Pons (tissue), 1 donor: ENCODE measurements at places on chromosomes 6 and 20.

- DNase-seq: no peak
Measured at GRCh38 chr6:165769401-165769800, 106.4 kb upstream of the PDE10A start.

- no peak for DNase-seq
Measured at GRCh38 chr20:63733579-63734081, 2.8 kb upstream of the LIME1 start.

GRCh38 chr6:156699017-156699421 is 78.2 kb upstream of the ARID1B start:
- no peak for DNase-seq

- DNase-seq: no peak
Measured at GRCh38 chr6:119683031-119683430, 333.5 kb upstream of the MAN1A1 start.

DNA sequence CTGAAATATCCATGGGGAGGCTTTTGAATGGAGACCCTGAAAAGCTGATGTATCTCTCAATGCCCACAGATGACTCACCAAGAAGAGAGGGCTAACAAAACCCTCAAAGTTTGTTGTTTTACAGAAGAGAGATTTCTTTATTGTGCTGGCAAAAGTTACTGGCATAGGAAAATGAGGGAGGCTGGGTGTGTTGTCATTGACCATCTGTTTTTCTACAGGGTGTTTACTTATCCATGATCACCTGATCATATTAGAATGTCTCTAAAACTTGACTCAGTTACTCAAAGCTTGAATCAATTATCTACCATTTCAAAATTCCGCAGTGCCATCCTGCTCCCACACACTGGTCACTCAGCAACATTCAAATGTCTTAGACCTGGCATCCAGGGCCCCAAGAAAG is 9.8 kb downstream of the NCOA6 start:
- no peak for DNase-seq

DNA sequence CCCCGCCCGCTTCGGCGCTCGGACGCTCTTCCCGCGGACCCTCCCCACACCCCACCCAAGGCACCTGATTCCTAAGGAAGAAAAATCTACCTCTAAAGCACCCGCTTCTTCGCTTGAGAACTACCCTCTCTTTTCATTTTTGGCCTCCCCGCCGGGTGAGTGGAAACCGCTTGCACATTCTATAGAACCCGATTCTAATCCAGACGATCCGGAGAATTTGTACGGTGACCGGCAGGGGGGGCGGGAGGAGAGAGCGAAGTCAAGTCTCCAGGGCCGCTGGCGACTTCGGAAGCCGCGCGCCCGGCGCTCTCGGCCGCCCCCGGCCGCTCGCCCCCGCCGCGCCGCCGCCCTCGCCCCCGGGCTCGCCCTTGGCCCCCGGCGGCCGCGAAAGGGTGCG is at the start of gene RBM24:
Gene RBM24, plus strand, starts transcription at position 262 of the 397 bp plus-strand sequence. CDS start 221 bp downstream, outside the sequence.
- DNase-seq: no peak

GRCh38 chr6:53691252-53691651 is 25.7 kb upstream of the KLHL31 start:
- DNase-seq: no peak

GRCh38 chr6:21965953-21966539 is 330.8 kb downstream of the PRL start:
- no peak for DNase-seq

DNA sequence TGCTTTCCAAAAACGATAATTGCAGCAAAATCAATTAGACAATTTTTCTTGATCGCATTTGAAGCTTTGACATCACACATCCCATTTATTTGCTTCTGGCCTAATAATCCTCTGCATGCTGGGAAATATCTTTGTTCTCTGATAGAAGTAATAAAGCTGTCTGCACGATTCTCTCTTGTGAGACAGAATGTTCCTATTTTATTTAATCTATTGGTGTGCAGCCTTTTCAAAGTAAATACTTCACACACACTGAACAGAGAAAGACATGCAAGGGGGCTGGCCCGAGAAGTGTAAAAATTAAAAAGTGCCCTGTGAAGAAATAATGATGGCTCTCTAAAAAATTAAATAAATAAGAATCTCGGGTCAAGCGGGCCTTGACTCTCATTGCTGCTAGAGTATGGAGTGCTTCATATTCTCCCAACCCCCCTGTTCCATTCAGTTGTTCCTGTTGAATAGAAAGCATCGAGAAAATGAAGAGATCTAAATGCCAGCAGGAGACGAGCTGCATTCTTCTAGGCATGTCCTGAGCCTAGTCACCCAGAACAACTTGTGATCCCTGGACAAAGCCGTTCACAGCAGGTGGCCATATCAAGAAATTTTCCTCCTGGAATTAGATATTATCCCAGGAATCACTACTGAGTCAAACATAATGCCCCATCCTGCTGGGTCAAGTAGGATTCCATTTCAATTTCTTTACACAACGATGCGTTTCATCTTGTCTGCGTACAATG is 625.9 kb upstream of the EPHA7 start:
- no peak for DNase-seq

DNA sequence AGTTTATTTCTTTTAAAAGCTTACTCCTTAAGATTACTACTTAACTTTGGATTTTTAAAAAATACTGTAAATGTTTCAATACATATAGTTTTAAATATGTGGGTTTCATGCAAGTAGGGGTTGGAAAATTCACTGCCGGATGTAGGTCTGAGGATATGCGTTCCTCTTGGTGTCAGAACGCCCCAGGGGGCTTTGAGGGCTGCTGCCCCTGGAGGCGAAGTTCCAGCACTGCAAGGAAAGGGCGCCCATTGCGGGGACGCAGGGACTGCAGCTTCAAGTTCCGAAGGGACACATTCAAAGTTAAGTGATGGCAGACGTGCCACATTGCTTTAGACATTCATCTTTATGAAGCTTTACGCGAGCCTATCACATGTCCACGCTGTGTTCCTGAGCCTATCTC is 152.9 kb downstream of the SOD2 start:
- no peak for DNase-seq

DNA sequence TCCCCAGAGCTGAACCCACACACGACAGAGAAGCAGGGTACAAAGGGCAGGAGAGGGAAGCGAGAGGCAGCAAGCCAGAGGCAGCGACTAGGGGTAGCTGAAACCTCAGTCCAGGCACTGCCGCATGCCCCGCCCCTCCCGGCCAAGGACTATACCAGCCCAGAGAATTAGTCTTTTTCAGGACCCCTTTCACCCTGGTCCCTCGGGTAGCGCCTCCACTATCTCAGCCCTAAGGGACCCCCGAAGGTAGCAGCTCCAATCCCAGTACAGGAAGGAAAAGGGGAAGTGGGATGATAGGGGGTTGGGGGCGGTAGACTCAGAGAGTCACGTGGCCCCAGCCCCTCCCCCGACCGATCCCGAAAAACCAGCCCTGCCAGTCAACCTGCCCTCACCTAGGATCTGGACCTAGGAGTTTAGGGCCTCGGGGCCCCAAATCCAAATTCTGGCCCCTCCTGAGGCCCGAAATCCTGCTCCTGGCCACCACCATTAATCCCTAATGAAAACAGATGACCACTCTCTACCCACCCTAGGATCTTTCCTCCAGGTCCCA is 1.3 kb downstream of the RGL2 start:
- no peak for DNase-seq

DNA sequence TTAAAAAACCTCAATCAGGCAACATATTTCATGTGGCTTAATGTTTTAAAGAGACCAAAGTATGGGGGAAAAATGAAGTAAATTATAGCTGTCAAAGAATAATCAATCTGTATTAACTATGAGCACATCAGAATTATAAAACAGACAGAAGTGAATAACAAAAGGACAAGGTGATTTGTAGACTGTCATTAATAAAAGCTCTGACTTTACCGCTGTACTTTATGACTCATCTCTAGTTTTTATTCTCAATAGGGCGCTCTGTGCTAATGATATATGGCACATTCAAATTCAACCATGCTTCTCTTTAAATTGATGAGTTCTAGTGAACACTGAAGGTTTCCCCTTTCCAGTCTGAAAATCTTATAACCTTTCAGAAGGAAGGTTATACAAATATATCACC is 72.0 kb downstream of the PREP start:
- DNase-seq: no peak

DNA sequence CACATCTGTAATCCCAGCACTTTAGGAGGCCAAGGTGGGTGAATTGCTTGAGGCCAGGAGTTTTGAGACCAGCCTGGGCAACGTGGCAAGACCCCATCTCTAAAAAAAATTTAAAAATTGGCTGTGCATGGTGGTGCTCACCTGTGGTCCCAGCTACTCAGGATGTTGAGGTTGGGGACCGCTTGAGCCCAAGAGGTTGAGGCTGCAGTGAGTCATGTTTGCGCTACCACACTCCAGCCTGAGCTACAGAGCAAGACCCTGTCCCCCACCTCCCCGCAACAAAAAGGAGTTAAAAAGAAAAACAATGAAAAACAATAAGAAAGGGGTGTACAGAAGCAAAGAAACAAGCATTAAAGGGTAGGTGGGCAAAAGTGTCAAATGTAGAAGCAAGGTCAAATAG is 57.3 kb downstream of the CDK19 start:
- no peak for DNase-seq

GRCh38 chr6:19538096-19538495 is 299.1 kb upstream of the ID4 start:
- DNase-seq: no peak

DNA sequence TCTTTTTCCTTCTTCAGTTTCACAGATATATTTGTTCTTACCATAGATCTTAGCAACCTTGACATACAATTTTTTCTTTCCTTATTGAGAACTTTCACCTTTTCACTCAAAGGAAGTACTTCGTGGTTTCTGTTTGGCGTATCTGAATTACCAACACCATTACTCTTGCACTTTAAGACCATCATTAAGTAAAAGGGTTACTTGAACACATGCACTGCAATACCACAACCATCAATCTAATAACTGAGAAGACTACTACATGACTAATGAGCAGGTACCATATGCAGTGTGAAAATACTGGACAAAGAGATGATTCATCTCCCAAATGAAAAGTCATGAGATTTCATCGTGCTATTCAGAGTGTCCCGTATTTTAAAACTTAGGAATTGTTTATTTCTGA is 21.7 kb upstream of the SENP6 start:
- DNase-seq: no peak

DNA sequence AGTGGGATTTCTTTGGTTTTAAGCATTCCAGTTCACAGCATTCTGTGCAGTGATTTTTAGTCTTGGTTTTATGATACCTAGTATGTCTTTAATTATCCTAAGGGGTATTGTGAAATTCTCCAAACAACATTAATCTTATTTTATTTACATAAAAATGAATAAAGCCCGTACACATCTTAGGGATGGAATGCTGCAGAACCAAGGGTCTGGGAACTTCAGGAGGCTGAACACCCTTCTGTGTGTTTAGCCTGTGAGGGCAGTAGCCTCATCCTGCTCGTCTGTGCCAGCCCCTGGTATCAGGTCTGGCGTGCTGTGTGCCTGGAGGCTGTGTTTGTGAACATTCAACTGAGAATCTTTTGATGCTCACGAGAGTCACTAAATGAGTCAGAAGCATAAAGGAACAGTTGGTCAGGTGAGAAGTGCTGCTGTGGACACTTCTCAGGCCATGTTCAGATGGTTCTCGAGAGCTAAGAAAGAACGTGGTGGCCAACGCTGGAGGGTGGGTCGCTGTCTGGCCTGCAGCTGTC is 25.2 kb upstream of the C20orf204 start:
- DNase-seq: no peak

DNA sequence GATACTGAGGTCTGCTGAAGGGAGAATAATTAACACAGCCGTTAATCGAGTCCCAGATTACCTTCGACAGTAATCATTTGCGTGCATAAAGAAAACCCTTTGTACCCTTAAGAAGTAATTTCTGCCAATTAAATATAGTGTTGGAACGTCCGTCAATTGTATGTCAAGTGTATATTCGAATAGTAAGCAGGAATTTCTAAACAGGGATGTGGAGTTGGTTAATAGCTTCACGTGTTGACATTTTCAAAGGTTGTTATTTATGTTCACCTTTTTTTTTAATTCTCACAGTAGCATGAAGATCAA is 798 bp upstream of the SNAP91 start:
- no peak for DNase-seq

- DNase-seq: no peak
Measured at GRCh38 chr6:33407132-33407718, 3.6 kb upstream of the PHF1 start.

- no peak for DNase-seq
Measured at GRCh38 chr20:34058831-34059230, 53.2 kb downstream of the EIF2S2 start.

GRCh38 chr6:30656513-30656912 is 9.6 kb downstream of the C6orf136 start:
- DNase-seq: no peak

DNA sequence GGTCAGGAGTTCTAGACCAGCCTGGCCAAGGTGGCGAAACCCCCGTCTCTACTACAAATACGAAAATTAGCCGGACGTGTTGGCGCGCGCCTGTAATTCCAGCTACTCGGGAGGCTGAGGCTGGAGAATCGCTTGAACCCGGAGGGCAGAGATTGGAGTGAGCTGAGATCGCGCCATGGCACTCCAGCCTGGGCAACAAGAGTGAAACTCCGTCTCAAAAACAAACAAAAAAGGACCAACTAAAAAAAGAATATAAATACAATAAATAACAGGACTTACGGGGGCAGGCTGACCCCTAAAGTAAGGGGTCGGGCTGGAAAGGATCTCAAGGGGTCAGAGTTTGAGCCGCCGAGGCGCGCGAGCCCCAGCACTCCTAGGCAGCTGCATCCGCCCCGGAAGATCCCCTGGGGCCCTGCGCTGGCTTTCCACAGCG is 509 bp upstream of the TPD52L2 start:
- no peak for DNase-seq

GRCh38 chr20:63045401-63045800 is 38.6 kb upstream of the BHLHE23 start:
- no peak for DNase-seq

- DNase-seq: no peak
Measured at GRCh38 chr6:72787391-72788031, 165.6 kb downstream of the KCNQ5 start.

GRCh38 chr20:3658716-3659491 is 4.3 kb downstream of the GFRA4 start:
- DNase-seq: peak; percentile 14

GRCh38 chr6:45447716-45448115 is 70.0 kb upstream of the SUPT3H start:
- no peak for DNase-seq

DNA sequence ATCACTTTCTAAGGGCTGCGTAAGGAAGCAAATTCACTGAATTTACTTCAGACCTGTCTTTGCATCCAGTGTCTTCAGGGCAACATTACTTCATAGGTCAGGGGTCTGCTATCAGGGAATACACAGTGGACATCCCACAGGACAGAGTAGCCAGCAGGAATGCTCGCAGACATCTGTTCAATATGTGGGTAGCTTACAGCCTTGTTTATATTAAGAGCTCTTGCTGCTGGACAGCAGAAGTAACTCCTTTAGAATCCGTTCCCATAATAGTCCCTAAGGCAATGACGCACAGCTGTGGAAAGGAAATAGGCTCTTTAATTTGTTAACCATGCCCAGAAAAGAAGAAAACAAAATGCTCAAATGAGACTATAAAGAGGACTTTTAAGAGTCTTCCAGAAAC is 198.7 kb downstream of the MOXD1 start:
- no peak for DNase-seq
